ENCODE measurements at places on chromosomes 6 and 20.

DNA sequence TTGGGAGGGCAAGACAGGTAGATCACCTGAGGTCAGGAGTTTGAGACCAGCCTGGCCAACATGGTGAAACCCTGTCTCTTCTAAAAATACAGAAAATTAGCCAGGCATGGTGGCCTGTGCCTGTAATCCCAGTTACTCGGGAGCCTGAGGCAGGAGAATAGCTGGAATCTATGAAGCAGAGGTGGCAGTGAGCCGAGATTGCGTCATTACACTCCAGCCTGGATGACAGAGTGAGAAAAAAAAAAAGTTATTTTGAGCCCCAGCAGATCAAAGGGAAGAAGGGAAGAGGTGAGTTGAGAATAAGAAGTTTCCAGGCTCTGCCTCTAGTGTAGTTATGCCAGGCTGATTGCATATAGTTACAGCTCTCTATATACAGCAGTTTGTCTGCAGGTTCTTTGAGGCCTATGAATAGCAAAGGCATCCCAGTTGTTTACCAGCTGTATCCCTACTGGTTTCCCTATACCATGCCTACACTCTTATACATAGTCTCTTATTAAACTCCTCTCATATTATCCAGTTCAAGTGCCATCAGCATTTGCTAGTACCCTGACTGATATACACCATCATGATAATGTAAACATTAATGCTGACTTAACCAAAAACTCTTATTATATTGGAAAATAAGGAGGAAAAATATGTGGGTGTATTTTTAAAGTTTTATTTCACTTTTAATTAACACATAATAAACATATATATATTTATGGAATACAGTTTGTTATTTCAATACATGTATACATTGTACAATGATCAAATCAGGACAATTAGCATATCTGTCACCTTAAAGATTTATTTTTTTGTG lies 823.6 kb upstream of the ADGRB3 start:
- DNase-seq: no peak

GRCh38 chr20:5996765-5997164 lies 46.3 kb downstream of the MCM8 start:
- DNase-seq: no peak

GRCh38 chr6:167828325-167828956 lies 1.7 kb downstream of the AFDN start:
- no peak for DNase-seq

DNA sequence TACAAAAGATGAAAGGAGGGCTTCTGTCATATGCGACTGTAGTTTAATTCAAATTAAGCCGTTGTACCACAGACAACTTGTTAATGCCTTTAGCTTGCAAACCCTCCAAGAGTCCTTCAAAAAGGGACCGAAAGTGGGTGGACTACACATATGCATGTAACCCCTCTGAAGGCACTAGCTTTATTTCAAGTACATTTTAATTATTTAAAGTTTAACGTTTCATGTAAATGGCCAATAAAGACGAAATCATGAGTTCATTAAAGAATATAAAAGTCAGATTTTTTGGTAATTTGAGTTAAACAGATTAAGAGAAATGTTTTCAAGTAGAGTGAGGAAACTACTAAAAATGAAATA lies 12.8 kb downstream of the PRDM13 start:
- DNase-seq: no peak

GRCh38 chr20:36926653-36927200 lies 24.8 kb downstream of the SAMHD1 start:
- DNase-seq: no peak

- peak; percentile 18 for DNase-seq
Observed at GRCh38 chr6:157380458-157380778, 572 bp upstream of the ZDHHC14 start.

- no peak for DNase-seq
Observed at GRCh38 chr6:168196881-168197635, 118.0 kb upstream of the FRMD1 start.

DNA sequence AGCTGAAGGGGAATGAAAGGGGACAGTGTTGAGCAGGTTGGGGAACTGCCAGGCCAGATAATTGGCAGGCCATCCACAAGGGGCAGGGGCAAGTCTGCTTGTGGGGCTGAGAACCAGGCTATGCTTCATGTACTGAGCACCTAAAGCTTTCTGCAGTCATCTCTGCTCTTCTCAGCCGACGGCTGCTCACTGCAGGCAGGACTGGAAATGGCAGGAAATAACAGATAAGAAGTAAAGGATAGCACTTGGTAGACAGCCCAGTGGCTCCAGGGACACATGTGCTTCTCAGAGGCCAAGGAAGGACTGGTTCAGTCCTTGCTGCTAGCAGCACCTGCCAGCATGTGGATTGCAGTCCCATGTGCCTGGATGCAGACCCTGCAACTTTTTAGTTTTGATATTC lies 89.8 kb downstream of the CD164 start:
- DNase-seq: no peak

DNA sequence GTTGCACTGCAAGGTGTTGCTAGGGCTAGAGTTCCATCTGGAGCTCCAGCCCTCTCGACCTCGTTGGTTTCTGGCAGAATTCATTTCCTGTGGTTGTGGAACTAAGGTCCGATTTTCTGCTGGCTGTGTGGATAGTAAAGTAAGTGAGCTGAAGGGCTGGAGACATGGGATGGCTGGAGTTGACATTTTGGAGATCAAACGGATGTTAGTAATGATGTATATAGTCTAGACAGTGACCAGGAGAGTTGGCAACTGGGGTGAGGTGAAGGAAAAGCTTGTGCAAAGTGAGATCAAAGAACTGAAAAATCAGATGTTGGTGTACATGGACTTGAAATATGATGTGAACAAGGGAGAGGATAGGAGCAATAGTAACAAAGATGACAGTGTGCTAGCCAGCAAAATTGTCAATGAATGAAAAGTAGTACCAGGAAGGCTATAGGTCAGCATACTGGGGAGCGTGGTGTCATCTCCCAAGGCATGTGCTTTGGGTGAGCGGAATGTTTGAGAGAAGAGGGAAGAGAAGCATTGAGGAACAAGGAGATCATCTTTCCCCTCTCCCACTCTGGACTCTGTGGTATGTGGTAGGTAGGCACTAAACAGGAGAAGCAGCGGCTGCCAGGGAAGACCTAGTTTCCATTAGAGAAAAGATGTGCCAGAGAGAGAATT lies 7.8 kb downstream of the QRSL1 start:
- DNase-seq: no peak

DNA sequence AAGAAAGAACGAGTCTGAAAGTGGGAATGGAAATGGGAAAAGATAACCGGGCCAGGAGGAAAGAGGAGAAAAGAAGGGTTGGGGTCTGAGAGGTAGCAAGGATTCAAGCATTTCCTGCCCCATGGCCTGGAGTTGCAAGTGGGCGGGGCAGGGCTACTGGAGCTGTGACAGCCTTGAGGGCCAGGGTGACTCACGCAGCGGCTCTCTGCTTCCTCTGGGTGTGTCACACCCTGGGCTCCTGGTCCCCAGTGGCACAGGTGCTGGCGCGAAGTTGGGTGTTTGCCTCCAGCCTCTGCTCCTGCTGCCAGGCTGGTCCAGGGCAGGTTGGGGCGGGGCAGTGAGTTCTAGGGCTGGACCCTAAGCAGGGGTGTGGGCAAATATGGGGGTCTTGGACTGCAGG lies 3.3 kb upstream of the ULBP3 start:
- DNase-seq: no peak

DNA sequence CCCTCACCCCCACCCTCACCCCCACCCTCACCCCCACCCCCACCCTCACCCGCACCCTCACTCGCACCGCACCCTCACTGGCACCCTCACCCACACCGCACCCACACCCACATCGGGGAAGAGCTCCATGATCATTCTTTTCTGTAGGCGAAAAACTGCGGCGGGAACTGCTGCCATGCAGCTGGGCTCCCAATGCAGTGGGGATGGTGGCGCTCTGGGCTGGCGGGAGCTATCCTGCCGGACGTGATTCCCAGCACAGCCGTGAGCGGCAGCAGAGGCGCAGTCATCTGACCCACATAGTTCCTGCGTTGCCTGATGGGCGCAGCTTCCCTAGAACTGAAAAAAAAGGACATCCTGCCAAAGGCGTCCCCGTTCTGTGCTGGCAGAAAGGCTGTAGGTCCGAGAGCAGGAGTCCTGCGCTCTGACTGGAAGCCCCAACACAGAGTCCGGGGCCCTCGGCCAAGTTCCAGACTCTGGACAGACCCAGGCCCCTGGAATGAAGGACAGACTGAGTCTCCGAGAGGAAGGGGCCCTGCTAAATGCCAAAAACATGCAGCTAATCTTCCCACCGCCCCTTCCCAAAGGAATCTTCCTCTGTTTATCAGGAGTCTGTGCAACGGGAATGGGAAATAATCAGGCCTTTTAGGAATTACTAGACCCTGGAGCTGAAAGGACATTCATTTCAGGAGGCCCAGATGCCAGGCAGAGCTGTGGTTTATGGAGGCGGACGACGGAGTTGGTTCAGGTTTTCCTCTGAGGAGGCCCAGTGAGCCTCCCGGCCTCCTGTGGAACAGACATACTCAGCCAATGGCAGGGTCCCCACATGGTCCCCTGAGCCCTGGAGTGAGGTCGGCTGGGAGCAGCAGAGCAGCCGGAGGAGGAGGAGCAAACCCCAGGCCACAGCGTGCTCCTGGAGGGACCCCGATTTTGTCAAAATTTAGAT lies 14.1 kb upstream of the TCFL5 start:
- DNase-seq: no peak

- DNase-seq: no peak
Observed at GRCh38 chr6:156508923-156509322, 268.3 kb upstream of the ARID1B start.

GRCh38 chr6:127938701-127939100 lies 37.8 kb upstream of the THEMIS start:
- no peak for DNase-seq

DNA sequence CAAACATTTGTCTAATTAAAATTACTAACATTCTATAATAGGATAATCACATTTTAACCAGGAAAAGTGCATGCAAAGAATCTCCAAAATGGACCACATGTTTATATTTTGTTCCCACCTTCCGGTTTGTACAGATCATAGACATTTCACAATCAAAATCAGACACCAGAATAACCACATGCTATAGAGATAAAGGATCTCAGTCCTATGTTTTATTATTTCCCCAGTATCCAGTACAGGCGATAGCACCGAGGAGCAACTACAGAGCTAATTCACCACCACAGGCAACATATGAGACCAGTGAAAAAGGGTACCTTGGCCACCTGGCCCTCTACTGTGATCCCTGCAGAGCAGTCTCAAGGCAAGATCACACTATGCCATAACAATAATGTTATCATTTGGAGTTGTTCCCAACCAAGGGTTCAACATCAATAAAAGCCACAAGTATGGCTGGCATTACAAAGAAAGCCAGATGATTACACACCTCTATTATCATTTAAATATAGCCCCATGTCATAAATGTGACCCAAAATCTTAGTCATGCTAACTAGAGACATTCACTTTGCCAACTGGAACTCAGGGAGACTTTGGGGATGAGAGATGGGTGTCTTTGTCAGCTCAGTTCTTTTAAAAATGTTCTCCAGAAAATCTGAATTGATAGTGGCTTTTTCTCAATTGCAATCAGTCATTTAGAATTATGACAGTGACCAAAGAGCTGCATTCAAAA lies 46.7 kb downstream of the RALGAPA2 start:
- DNase-seq: no peak

- no peak for DNase-seq
Observed at GRCh38 chr6:112209131-112209530, 45.2 kb downstream of the LAMA4 start.

DNA sequence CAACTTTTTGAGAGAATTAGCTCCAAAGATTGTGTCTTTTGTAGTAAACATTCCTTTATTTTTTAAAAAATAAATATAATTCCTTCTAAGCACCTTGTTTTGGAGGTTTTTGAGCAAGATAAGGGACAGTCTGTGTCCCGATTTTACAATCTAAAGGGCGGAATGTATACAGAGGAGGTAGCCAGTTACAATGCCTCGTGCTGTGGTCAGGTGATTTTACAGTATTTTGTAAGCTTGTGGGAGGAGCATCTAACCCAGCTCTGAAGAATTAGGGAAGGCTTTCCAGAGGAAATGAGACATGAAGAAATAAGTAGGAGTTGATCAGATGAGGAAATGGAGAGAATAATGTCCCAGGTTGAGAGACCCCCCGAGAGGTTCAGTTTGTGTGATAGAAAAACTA lies 1.3 kb downstream of the HINT3 start:
- DNase-seq: no peak

- no peak for DNase-seq
Observed at GRCh38 chr6:110530671-110531070, 54.3 kb upstream of the SLC22A16 start.

DNA sequence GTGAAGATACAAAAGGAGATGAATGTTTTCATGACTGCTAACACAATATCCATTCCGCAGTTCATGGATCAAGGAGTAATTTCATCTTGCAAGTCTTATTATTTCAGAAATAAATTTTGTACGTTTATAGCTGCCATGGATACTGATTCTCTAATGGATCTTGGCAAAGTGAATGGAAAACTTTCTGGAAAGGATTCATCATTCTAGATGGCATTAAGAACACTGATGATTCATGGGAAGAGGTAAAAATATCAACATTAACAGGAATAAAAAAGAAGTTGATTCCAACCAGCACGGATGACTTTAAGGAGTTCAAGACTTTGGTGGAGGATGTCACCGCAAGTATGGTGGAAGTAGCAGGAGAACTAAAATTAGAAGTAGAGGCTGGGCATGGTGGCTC lies 2.8 kb downstream of the HUS1B start:
- DNase-seq: no peak

- no peak for DNase-seq
Observed at GRCh38 chr20:37600486-37600885, 72.8 kb upstream of the BLCAP start.

DNA sequence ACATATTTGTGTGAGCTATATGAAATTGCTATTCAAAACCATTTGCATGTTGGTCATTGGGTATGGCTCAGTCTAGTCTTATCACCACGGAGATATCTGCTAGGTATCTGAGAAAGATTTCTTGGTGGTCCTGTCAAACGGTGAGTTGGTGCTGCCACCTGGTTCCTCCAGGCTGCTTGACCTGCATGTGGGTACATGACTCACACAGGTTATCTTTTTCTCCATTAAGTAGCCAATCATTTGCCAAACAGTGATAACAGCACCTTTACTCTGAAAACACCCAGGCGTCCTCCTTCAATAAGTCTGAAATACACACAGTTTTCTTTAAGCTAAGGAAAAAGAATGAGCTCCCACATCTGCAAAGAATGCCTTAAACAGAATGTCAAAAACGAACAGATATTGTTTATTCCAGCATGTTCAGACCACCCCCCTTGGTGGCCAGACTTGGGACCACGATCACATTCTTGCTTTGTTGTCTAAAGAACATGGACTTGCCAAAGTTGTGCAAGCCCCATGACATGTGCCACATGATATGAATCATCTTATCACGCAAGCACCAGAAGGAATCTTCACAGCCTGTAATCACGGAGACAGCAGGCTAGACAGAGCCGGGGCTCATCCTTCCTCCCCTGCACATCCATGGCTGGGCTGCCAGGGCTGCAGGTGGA lies 200.7 kb upstream of the THBS2 start:
- DNase-seq: no peak

DNA sequence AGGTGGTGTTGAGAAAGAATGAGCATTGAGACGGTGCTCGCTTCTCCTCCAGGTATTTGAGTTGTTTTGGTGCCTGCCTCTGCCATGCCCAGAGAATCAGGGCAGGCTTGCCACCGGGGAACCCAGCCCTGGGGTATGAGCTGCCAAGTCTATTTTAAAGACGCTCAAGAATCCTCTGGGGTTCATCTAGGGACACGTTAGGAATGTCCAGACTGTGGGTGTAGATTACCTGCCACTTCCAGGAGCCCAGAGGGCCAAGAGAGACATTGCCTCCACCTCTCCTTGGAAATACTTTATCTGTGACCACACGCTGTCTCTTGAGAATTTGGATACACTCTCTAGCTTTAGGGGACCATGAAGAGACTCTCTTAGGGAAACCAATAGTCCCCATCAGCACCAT lies 28.3 kb downstream of the SAYSD1 start:
- no peak for DNase-seq
